ENCODE measurements at places on chromosomes 16 and 17. TPM values are rescaled to one million over a fixed set of nuclear protein-coding genes. Genes with fewer than 3 reads are reported as not detected.

The TBC1D3 gene
- not detected for total RNA-seq

The SBK1 gene
- total RNA-seq = 14.7 TPM

The CES5A gene
- total RNA-seq = not detected

The PARD6A gene
- total RNA-seq = 6.3 TPM

The MFAP4 gene
- not detected for total RNA-seq

The ACAP1 gene
- total RNA-seq = 641 TPM

The RIPOR1 gene
- 66.0 TPM for total RNA-seq

The CRYBA1 gene
- not detected for total RNA-seq

The TM4SF5 gene
- total RNA-seq = not detected

The KRTAP1-5 gene
- total RNA-seq = not detected

All from T-helper 17 cell (primary cell).